ENCODE measurements at places on chromosomes 16 and 17. TPM values are rescaled to one million over a fixed set of nuclear protein-coding genes. Genes with fewer than 3 reads are reported as not detected.
A peak's percentile ranks its signal among the peaks of the same experiment; 100 is the strongest.

- DNase-seq, result no peak
Observed at GRCh38 chr17:34151102-34151501, 104.0 kb upstream of the CCL2 start.

DNA sequence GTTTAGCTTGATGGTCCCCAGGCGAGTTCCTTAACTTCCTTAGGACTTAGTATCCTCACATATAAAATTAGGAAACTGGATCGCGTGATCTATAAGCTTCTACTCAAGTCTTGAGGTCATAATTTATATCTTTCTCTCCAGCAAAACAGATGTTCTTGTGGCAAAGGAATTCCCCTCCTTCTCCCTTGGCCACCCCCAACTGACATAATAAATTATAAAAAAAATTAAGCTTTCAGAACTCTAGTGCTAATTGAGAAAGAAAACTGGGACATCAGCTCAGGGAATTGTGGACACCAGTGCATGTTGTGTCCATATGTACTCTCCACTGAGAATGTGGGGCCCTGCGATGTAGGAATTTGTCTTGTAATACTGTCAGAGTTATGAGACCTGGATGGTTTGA is 13.5 kb downstream of the GNAO1 start:
- no peak for DNase-seq

- DNase-seq, result no peak
Observed at GRCh38 chr16:31194898-31195297, 7.7 kb downstream of the PYCARD start.

DNA sequence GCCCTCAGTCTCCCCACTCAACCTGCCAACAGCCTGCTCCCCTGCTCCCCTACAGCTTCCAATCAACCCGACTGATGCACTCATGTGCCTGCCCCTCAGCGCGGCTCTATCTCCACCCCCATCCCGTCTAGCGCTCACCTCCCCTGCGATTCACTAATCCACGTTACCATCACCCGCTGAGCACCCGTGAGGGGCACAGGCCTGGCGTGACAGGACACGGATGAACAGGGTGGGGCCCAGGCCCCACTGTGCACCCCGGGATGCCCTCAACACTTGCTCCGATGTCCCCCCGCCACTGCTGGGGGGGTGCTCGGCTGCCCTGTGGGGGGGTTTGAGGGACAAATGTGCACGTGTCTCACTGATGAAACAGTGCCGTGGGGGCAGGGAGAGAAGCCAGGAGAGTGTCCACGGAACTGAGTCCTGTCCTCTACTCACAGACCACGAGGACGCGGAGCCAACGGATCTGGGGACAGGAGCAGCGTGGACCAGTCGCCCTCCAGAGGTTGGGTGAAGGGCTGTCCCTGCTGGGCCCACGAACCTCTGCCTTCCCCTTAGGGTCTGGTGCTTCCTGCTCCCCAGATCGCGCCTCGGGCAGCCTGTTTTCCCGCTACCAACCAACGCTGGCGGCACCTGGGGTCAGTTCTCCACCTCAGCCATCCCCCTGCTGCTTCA is 66.7 kb downstream of the RPH3AL start:
- DNase-seq, result no peak

DNA sequence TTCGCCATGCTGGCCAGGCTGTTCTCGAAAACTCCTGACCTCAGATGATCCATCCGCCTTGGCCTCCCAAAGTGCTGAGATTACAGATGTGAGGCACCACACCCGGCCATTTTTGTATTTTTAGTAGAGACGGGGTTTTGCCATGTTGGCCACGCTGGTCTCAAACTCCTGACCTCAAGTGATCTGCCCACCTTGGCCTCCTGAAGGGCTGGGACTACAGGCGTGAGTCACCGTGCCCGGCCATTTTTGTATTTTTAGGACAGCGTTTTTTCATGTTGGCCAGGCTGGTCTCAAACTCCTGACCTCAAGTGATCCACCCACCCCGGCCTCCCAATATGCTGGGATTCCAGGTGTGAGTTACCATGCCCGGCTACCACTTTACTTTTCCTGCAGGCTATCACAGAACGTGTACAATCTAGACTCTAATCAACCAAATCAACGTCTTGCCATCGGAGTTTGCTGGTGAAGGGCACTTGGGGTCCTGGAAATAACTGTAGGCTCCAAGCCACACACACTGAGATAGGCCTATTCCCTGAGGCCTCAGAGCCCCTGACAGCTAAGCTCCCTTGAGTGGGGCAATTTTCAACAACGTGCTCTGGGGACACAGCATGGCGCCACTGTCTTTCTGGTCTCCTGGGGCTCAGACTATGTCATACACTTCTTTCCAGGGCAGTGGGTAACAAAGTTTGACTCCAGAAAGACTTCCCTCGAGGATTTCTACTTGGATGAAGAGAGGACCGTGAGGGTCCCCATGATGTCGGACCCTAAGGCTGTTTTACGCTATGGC is 12.7 kb downstream of the SERPINF1 start:
- no peak for DNase-seq

GRCh38 chr16:30850246-30850645 is 43.6 kb downstream of the BCL7C start:
- no peak for DNase-seq

GRCh38 chr17:7842380-7843256 is 8.6 kb downstream of the KDM6B start:
- peak; percentile 93 for DNase-seq

Gene SLC12A3
- not detected for total RNA-seq

Data from hematopoietic multipotent progenitor cell (in vitro differentiated cells).